Ascending aorta (tissue), 2 donors: ENCODE measurements at places on chromosomes 5 and 9. TPM values are rescaled to one million over a fixed set of nuclear protein-coding genes. Genes with fewer than 3 reads are reported as not detected.

SH3TC2 gene
- 0.21 TPM for total RNA-seq

DND1 gene
- 3.5 TPM for total RNA-seq

SLC1A3 gene
- 3.0 TPM for total RNA-seq

TUT7 gene
- total RNA-seq, result 12.9 TPM

SH3GLB2 gene
- 138 TPM for total RNA-seq

PCDHGB3 gene
- 14.4 TPM for total RNA-seq

IL13 gene
- total RNA-seq, result not detected

SLC6A3 gene
- total RNA-seq, result not detected

RMI1 gene
- 0.21 TPM for total RNA-seq

TLX3 gene
- total RNA-seq, result not detected
